ENCODE measurements at places on chromosomes 2 and 18. TPM values are rescaled to one million over a fixed set of nuclear protein-coding genes. Genes with fewer than 3 reads are reported as not detected.

GRCh38 chr2:219037783-219038499 is 3.4 kb downstream of the CFAP65 start:
- no peak for DNase-seq

DNA sequence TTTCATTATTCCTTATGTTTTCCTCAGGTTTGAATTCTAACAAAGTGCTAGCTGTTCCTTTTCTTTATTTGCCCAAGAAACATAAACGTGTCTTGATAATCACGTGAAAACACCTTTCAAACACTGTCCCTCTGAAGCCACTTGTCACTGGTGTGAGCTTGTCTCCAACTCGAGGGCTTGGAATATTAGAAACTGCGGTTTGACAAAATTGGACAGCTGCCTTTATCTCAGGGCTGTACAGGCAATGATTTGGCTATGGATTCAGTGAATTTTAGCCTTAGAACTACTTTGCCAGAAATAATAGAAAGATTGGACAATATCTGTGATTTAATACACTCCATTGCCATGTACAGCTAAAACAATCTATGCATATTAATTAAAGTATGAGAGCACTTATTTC is 763.0 kb upstream of the ACVR2A start:
- DNase-seq = no peak

- DNase-seq = no peak
Observed at GRCh38 chr2:236541008-236541562, 28.5 kb upstream of the ACKR3 start.

- no peak for DNase-seq
Observed at GRCh38 chr2:138335036-138335435, 166.5 kb upstream of the SPOPL start.

Gene ALPI
- not detected for total RNA-seq

Gene INPP5D
- total RNA-seq = 8.9 TPM
